SW 1271 (cell line): ENCODE measurements at places on chromosomes 1 and 21.
A peak's percentile ranks its signal among the peaks of the same experiment; 100 is the strongest.

DNA sequence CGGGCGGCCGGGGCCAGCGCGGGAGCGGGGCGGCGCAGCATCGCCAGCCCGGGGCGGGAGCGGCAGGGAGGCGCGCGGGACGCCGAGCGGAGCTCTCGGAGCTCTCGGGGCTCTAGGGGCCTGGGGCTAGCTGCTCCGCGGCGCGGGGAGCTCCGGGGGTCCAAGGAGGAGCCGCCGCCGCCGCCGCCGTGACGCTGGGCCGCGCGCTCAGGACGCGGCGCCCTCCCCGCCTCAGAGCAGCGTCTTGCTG lies 147 bp downstream of the CLSTN1 start:
- no peak for DNase-seq

GRCh38 chr1:202562444-202563060 lies 147.7 kb downstream of the SYT2 start:
- DNase-seq = no peak

DNA sequence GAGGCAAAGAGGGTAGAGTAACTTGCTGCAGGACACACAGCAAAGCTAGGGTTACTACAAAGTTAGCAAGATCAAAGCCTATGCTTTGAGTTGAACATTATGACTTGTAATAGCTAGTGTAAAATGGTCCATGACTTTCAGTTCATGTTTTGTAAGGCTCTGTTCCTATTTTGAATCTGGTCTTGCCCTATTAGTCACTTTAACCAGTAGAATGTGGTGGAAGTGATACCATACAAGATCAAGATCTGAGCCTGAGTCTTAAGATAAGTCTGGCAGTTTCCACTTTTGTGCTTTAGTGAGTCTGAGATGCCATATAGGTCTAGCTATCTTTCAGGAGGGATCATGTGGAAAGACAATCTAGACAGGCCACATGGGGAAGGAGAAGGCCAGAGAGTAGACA lies 282.1 kb upstream of the BRINP3 start:
- DNase-seq = no peak

- no peak for DNase-seq
These were observed 158.3 kb downstream of the TOMM20 start for GRCh38 chr1:234970401-234970730.

- peak; percentile 7 for DNase-seq
These were observed 126.7 kb downstream of the NR5A2 start for GRCh38 chr1:200154069-200154767.

GRCh38 chr21:30354308-30355005 lies 6.1 kb upstream of the KRTAP23-1 start:
- no peak for DNase-seq

- no peak for DNase-seq
These were observed 361.5 kb downstream of the PTPRU start for GRCh38 chr1:29597861-29598260.

GRCh38 chr21:35005560-35006224 lies 43.4 kb downstream of the RUNX1 start:
- DNase-seq = no peak

- DNase-seq = no peak
These were observed 62.5 kb downstream of the PEX14 start for GRCh38 chr1:10537082-10537766.

- peak; percentile 5 for DNase-seq
These were observed 24.0 kb upstream of the CPT2 start for GRCh38 chr1:53172426-53173128.

- no peak for DNase-seq
These were observed 75.1 kb downstream of the PHTF1 start for GRCh38 chr1:113684153-113684541.

DNA sequence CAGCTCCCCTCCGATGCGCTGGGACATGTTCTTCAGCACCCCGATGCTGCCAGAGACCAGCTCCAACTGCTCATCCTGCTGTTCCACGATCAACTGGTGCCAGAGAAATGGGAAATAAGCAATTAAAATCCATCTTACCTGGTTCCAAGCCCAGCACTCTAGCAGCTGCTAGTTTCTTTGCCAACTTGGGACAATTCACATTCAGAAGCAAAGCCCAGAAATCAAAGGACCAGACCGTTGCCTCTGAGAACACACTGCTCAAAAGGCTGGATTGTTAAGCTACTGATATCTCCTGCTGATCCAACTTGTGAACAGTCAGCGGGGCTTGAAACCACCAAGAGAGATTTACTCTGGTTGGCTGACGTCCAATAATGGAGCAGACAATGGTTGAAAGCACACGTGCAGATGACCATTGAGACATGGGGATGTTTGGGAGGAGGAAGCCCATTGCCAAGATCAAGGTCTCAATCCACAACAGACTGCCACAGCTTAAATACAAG lies 34.4 kb downstream of the STX6 start:
- DNase-seq = no peak

GRCh38 chr21:36757196-36757595 lies 58.3 kb downstream of the SIM2 start:
- DNase-seq = no peak

DNA sequence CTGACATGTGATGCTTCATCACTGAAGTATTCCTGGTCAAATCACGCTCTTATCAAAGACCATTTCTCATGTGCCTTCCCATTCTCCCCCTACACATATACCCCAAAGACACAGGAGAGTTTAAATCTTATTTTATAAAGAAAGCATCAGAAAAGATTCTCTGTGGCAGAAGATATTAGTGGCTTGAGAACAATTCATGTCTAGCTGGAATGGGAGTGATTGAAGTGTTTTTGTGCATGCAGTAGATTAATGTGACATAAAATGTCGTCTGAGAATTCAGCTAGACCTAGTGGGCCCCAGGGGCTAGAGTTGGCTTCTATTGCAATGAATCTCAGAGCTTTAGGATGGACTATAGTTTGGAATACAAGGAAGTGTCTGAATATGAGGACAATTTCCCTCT lies 163.9 kb downstream of the HUNK start:
- no peak for DNase-seq

DNA sequence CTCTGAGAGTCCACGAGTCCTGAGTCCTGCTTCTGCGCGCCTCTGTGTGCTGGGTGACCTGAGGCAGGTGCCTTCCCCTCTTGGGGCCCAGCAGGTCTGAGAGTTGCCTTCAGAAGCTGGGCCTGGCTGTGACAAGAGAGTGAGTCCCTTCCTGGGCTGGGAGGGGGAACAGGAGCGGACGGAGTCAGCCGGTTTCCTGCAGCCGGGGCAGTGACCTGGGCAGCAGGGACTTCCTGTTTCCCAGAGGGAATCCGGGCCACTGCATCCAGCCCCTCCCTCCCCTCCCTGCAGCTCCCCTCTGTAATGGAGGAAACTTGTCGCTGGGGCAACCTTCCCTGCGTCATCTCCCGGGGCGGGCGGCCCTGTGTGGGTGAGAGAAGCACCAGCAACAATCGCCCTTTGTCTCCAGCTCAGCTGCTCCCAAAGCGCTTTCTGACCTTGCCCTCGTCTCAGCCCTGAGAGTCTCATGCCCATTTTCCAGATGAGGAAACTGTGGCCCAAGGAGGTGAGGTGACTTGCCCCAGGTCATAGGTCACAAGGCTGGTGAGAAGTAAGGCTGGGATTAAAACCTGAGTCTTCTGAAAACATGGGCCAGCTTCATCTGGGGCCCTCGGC lies 61.1 kb downstream of the SDC3 start:
- no peak for DNase-seq

DNA sequence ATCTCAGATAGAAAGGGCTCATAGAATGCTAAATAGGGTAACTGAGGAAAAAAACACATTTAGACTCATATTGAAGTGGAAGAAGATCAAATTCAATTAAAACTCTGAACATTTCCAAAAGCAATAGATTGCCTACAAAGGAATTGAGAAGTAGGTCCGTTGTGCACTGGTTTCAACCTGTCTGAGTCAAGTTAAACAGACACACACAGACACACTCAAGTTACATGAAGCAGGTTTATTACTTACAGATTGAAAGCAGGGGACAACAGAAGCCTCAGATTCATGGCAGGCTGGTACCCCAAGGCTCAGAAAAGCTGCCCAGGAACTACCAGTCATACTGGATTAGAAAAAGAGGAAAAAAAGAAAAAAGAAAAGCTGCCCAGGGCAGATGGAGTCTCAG lies 20.7 kb upstream of the S100A2 start:
- no peak for DNase-seq

GRCh38 chr1:85203573-85204171 lies 2.9 kb upstream of the SYDE2 start:
- DNase-seq = no peak

DNA sequence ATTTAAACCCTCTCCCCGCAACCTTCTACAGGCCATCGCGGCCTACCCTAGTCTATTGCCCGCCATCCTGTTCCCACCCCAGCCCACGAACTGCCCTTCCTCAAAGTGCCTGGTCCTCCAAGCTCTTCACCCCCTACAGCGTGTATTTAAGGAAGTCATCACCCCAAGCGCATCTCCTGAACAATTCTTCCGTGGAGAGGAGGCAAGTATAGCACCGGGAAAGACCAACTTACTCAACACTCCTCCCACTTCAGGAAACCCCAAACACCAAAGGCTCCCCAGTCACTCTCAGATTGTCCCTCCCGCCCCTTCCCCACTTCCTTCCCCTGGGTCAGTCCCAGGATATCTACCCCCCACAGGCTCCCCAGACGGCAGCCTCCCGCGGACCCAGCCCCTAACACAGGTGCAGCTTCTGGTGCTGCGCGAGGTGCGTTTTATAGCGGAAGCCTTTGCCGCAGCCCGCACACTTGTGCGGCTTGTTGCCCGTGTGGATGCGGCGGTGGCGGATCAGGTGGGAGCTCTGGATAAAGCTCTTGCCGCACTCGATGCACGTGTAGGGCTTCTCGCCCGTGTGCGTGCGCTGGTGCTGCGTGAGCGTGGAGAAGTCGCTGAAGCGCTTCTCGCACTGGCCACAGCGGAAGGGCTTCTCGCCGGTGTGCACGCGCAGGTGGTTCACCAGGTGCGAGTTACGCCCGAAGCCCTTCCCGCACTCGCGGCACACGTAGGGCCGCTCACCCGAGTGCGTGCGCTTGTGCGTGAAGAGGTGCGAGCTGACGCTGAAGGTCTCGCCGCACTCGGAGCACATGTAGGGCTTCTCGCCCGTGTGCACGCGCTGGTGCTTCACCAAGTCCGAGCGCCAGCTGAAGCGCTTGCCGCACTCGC lies 25.5 kb downstream of the ZNF697 start:
- no peak for DNase-seq

DNA sequence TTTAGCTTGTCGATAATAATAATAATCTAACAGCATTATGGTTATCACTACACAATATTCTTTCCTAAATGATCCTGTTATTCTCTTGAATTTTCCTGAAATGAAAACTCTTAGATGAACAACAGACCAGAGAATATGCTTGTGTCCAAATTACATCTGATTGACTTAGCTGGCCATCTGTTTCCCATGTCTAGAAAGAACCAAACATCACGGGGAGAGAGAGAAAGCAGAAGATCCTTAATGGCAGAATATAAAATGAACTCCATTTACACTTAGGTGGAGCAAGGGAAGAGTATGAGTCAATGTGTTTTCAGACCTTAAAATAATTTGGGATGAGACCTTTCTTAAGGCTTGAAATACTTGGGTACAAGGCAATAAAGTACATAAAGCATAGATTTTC lies 162.2 kb downstream of the DSCAM start:
- DNase-seq = no peak

- no peak for DNase-seq
These were observed 4.0 kb downstream of the POLR3C start for GRCh38 chr1:145827966-145828365.

- DNase-seq = peak; percentile 60
These were observed 9.1 kb upstream of the IFI16 start for GRCh38 chr1:159000625-159001024.

DNA sequence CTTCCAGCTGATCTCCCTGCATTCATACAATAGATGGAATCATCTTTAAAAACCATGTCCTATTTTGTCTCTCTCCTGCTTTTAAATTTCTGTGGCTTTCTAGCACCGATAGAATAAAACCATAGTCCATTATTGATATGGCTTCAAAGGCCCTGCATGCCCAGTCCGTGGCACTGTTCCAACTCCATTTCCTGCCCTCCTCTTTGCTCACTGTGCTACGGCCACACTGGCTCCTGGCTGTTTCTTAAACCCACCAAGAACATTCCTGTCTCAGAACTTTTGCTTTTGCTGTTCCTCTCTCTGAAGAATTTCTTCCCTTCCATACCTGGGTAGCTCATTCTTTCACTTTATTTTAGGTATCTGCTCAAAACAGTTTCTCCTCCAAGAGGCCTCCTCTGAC lies 7.2 kb downstream of the SLAMF1 start:
- DNase-seq = no peak

DNA sequence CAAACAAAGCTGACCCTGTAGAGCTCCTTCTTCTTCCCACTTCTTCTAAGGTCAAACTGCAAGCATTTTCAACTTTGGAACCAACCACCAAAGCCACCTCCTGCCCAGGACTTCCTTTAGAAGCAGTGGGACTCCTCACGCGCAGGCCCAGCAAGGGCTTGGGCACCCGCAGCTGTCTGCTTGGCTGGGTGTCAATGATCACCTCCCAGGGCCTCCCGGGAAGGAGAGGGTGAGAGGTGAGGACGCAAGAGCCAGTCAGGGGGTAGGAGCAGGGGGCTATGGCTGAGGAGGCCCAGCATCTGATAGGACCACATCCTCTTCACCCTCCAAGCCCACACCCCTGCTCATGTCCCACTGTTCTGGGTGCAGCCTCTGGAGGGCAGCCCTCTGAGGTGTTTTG lies 10.2 kb downstream of the KLHL21 start:
- DNase-seq = no peak

GRCh38 chr1:181490740-181491712 lies 7.7 kb downstream of the CACNA1E start:
- DNase-seq = no peak

- no peak for DNase-seq
These were observed 88.3 kb upstream of the GPR52 start for GRCh38 chr1:174359454-174359805.

- DNase-seq = peak; percentile 10
These were observed 44.5 kb upstream of the CRNN start for GRCh38 chr1:152458384-152459185.

GRCh38 chr1:169618367-169618766 lies 11.6 kb downstream of the SELP start:
- DNase-seq = no peak

GRCh38 chr1:50846224-50846839 lies 113.7 kb downstream of the FAF1 start:
- DNase-seq = no peak

DNA sequence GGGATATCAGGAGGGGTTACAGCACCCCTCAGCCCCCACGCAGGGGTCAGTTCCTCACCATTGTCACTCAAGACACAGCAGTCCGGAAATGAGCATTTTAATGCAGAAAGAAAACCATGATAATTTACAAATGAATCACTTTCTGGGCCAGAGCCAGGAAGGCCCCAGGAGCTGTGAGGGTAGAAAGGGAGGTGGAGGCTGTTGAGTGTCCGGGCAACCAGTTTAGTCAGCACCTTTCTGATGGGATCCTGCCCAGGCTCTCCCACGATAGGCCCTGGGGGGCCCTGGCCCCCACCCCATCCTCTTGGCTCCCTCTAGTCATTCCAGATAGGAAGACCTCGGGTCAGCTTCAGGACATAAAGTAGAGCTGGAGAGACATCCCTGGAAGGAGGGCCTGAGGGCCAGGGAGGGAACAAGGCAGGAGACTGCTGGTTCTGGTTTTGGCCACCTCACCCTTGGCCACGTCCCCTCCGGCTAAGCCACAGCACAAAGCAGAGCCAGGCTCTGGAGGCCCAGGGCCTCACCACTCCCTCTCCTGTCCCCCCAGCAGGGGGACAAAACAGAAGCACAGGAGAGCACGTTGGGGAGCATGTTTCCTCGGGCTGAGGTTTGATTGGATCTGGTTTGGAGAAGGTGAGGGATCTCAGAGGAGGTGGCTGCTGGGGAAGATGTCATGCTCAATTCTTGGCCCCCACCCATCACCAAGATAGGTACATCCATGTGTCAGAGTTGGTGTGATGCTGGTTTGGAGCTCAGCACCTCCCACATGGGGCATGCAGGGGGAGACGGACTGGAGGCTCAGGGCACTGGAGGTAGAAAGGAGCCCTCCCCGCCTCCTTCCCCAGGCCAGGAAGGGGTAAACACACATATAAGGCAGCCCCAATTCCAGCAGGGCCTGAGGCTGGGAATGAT lies 20.6 kb downstream of the ETNK2 start:
- DNase-seq = peak; percentile 56
